Fibroblast of skin of scalp (primary cell): ENCODE measurements at places on chromosomes 12 and 14.

GRCh38 chr12:2239381-2239871 is 186.6 kb downstream of the CACNA1C start:
- DNase-seq = no peak

DNA sequence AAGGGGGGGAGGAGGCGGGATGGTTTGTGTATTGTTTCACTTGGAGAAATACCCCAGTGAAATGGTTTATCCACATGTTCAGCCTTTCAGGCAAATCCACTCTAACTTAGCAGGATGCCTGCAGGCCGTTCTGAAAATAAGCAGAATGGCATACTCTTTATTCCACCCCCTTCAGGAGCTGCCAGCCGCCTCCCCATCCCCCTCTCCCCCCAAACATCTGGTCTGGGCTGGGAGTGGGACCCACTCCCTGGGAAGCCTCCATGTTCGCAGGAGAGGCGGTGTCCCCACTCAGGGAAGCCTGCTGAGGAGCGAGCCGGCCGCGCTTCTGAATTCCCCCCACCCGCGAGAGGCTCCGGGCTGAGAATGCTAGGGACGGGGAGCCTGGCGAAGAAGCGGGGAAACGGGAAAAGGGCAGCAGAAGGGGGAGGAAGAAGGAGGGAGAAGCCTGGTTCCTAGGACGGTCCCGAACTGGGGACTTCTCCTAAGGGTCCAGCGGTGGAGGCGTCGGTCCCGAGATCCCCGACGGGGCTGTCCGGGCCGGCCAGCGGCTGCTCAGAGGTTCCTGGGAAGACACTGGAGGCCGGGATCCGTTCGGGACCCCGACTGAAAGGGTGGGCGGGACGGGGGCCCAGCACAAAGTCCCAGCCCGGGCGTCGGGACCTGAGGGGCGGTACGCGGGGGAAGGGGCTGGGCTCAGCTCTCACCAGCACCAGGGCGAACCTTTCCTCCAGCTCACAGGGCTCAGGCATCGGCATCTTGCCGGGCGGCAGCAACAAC is 666 bp downstream of the FMNL3 start:
- DNase-seq = peak; percentile 31

DNA sequence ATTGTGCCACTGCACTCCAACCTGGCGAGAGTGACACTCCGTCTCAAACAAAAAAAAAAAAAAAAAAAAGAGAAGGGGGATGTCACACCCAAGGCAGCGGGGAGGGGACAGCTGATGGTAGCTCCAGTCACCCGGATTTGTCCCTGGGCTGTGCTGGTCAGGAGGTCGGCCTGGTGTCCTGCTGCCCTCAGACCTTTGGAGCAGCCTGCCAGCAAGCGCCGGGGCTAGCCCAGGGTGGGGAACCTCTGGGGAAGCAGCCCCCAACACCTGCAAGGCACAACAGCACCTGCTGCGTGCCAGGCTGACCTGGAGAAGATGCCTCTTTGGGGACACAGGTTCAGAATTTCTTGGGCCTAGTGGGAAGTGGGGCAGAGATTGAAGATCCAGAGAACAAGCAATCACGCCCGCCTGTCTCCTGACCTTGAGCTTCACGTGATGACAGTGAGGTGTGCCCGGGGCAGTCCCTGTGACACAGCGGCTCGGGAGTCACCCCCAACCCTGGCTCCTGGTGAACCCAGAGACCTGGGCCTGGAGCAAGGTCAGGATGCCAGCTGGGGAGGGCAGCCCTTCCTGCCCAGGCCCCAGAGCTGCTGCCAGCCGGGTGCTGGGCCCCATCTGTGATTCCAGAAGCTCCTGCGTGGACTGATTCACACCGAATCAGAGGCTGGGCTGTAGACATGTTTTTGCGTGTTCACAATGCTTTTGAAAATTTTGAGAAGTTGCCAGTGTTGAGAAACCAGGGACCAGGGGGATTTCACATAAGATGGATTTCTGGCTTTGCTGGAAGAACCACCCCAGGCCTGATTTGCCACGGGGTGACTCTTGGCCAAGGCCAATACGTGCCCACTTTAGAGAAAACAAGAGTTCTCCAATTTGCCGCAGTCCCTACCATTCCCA is 66.4 kb downstream of the RFLNA start:
- no peak for DNase-seq

- DNase-seq = no peak
Observed at GRCh38 chr12:120365675-120366340, 3.2 kb downstream of the MSI1 start.

DNA sequence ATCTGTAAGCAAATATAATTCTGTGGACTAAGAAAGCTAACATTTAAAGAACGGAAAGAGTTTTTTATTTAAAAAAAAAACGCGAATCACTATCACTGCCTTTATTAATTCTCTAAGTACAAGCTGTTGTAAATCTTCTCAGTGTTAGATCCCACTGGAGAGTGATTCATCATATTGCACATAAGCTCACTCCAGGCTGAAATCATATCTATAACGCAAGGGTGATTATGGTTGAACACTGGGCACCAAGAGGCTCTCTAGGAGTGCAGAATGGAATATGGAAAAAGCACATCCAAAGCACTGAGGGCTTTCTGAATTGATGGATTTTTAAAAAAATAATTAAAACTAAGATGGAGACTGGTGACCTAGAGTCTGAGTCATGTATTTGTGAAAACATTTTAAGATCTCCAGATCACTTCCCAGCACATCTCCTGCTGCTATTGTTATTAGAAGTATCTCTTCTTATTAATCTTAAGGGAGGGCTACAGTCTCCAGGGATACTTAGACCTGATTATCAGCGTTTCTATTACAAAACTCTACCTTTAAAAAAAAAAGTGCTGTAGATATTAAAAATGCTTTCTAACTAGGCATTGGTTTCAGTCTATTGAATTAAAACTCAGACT is 1106.8 kb downstream of the AACS start:
- DNase-seq = no peak
